ENCODE measurements at places on chromosomes 1 and 21.

- DNase-seq, result no peak
These were observed 199.0 kb downstream of the LBR start for GRCh38 chr1:225228871-225229303.

DNA sequence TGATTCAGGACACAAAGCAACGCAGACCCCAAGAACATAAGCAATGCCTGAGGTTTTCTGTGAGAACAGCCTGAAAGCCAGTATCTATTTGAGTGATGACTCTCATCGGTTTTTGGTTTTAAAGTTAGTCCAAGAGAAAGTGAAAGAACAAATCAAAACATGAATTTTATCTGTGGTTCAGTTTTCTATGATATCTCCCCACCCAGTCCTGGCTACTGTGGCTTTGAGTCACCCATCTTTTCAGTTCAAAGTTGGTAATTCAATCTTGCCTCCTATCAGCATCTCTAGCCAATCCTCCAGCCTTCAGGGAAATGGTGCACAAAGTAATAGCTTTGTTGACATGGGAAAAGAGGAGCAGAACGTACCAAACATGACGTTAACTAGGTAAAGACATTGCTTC is 40.5 kb upstream of the KRTAP19-8 start:
- no peak for DNase-seq

DNA sequence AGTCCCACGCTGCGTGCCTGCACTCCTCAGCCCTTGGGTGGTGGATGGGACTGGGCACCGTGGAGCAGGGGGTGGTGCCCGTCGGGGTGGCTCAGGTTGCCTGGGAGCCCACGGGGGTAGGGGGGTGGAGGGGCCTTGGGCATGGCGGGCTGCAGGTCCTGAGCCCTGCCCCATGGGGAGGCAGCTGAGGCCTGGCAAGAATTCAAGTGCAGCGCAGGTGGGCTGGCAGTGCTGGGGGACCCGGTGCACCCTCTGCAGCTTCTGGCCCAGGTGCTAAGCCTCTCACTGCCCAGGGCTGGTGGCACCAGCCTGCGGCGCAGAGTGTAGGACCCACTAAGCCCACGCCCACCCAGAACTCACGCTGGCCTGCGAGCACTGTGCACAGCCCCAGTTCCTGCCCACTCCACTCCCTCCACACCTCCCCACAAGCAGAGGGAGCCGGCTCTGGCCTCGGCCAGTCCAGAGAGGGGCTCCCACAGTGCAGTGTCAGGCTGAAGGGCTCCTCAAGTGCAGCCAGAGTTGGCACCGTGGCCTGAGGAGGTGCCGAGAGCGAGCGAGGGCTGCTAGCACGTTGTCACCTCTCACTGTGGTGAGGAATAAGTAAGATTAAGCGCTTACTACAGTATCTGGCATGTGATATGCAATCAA is 12.8 kb downstream of the TNNI3K start:
- DNase-seq, result peak; percentile 25

- DNase-seq, result peak; percentile 41
These were observed 41.9 kb downstream of the TRIM11 start for GRCh38 chr1:228364706-228365213.

GRCh38 chr1:42949312-42950115 is 9.2 kb downstream of the SLC2A1 start:
- no peak for DNase-seq

DNA sequence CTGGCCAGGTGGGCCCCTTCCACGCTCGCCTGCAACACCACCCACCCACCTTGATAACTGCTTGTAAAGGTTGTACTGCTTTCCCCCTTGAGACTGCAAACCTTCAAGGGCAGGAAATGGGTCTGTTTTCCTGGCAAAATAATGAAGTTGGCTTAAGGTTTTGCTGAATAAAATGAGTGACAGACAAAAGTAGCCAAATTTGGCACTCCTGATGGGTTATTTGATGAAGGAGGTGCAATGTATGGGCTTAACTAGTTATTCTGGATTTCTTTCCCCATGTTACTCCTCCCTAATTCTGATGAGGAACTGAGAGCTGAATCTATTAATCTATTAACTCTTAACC is 14.6 kb upstream of the HLCS start:
- DNase-seq, result no peak

GRCh38 chr1:113042285-113043143 is 30.5 kb upstream of the LRIG2 start:
- DNase-seq, result peak; percentile 77

DNA sequence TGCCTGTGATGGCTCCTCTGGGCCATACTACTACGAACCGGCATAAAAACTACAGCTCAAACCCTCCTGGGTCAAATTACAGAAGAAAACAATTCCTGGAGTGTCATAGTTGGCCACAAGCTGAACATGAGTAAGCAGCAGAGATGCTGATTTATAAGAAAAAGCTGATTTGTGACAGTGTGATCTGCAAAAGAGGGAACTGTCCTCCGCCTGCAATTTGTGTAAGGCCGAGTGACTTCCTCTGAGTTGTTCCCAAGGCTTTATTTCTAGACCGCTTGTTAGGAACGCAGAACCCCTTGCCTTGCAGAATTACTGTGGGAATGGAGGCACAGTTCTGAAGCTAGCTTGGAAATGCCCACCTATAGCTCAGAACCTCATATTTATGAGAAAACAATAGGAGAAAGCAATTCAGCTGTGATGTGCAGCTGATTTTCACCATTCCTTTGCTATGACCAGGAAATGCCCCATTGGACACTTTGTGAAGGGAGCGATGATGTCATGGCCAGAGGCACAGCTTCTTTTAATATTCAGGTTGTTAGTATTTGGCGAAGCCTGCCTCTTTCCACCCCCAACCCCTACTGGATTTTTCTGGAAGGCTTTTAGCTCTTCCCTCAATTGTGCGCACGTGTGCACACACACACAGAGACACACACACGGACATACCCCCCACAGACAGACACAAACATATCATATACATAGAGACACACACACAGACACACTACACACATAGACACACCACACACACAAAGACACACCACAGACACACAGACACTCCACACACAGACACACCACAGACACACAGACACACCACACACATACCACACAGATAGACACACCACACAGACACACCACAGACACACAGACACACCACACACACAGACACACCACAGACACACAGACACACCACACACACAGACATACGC is 47.6 kb downstream of the IER5 start:
- DNase-seq, result no peak

GRCh38 chr1:32933742-32934322 is 30.8 kb downstream of the RNF19B start:
- no peak for DNase-seq

DNA sequence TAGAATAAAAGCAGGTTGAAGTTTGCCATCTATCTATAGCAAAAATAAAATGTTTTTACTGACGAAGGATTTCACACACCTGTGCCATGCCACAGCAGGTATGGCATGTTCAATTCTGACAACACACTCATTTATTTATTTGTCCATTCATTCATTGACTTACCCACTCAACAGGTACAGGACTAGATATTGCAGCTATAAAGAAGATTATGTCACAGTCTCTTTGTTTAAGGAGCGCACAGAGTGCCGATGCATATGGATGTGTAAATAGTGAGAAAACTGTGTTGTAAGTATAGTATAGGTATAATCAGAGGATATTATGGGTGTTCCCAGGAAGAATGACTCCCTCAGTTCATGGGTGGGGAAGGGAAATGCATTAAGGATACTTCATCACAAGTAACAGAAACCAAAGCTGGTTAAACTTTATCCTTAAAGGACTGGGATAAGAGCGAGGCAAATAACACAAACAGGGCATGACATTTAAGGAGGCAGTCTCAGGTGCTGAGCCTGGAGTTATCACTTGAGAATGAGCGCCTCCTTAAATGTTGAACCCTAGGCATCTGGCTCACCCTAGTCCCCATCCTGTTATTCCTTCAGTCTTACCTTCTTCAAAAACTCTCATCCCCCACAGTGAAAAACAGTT is 7.9 kb upstream of the ZRANB2 start:
- DNase-seq, result no peak

DNA sequence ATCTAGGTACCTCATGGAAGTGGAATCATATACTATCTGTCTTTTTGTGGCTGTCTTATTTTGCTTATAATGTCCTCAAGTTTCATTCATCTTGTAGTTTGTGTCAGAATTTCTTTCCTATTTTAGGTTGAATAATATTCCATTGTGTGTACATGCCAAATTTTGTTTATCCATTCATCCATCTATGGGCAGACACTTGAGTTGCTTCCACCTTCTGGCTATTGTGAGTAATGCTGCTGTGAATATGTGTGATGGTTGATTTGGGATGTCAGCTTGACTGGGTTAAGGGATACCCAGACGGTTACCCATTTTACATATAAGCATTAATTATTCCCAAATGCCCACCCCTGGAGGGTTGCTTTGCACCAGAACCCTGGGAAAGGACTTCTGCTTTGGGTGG is 477.5 kb downstream of the PTPRU start:
- DNase-seq, result no peak

DNA sequence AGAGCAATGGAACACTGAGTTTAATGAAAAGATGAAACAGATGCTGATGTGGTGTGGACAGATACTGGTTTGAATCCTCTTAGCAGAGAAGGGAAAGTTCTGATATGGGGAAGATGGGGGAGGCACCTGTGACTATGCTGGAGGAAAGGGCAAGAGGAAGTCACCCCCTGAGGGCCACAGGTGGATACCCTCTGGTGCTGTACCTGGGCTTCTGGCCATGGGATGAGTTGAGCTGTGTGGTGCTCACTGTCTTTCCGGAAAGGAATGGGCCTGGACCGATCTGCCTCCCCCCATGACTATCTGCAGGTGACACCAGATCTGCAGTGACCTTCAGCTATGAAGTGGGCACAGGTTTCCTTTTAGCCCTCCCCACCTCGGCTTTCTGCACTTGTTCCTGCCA is 52.4 kb downstream of the IER5 start:
- DNase-seq, result no peak

DNA sequence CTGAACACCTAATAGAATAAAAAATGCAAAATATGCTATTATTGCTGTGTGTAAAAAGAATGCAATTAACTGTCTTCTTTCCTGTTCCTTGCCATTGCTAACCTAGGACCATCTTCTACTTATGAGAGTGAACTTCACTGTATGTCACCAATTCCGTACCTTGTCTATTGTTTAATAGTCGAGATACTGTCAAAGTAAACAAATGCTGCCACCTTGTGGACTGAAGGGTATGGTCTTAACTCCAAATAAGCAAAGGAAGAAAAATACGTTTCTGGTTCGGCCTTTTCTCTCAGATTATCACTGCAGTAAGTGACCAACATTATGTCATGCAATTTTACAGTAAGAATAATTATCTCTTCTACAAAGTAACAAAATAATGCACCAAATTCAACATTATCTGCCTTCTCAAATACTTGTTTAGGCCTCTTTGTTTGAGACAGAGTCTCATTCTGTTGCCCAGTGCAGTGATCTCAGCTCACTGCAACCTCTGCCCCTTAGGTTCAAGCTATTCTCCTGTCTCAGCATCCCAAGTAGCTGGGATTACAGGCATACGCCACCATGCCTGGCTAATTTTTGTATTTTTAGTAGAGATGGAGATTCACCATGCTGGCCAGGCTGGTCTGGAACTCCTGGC is 133.4 kb downstream of the COP1 start:
- DNase-seq, result no peak

- DNase-seq, result no peak
These were observed 29.4 kb downstream of the COA7 start for GRCh38 chr1:52668711-52669110.

GRCh38 chr1:17661546-17662157 is 93.5 kb upstream of the ACTL8 start:
- DNase-seq, result peak; percentile 65

- DNase-seq, result no peak
These were observed 86.7 kb downstream of the FMN2 start for GRCh38 chr1:240178366-240178765.

DNA sequence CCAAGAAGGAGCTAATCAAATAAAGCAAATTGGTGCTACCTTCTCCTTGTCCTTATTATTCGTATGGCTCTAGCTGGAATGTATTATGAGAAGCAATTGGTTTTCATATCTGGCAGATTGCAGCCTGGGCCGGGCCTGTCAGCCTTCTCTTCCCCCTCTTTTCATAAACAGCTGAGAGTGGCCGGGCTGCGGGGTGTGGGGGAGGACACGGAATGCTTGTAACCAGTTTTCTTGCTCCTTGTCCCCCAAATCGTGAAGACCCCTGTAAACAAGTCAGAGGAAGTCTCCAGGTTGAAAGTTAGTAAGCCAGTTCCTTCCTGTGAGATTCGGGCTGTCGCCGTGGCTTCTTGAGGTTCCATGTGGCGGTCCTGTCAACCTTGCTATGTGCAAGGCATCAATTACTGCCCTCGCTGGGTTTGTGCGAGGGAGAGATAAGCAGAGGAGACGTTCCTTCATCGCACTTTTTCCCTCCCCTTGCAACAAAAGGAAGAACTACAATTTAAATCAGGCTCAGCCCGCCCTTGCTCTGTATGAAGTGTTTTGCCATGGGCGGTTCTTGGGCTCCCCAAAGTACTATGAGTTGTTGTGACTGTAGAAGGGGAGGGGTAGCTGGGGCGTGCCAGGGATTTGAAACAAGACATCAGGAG is 450.7 kb downstream of the CAMTA1 start:
- DNase-seq, result no peak

- no peak for DNase-seq
These were observed 189.0 kb upstream of the RUNX1 start for GRCh38 chr21:35238119-35238518.

- DNase-seq, result no peak
These were observed 73.1 kb downstream of the TNFSF4 start for GRCh38 chr1:173134029-173134428.

DNA sequence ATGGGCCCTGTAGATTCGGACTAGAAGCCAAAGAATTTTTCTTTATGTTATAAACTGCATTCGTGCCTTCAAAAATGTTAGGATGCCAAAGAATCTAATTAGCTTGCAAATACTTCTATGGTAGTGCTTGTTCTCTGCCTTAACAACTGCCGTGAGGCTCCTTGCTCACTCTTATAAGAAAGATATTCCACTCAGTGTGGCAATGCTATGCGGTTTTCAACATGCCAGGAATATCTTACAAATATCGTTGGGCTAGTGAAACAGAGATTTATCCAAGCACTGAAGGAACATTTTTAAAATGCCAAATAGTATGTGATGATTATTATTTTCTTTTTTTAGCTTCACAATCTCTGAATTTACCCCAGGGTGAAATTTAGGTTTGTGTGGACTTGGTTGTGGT is 198.2 kb downstream of the GREM2 start:
- no peak for DNase-seq

- DNase-seq, result no peak
These were observed 885.3 kb downstream of the TTLL7 start for GRCh38 chr1:83113652-83114051.

GRCh38 chr1:151513626-151514121 is 2.5 kb downstream of the CGN start:
- peak; percentile 73 for DNase-seq

- DNase-seq, result no peak
These were observed 126.8 kb upstream of the ZNF644 start for GRCh38 chr1:91148641-91149069.

- DNase-seq, result no peak
These were observed 7.4 kb downstream of the ERRFI1 start for GRCh38 chr1:8018492-8019228.

DNA sequence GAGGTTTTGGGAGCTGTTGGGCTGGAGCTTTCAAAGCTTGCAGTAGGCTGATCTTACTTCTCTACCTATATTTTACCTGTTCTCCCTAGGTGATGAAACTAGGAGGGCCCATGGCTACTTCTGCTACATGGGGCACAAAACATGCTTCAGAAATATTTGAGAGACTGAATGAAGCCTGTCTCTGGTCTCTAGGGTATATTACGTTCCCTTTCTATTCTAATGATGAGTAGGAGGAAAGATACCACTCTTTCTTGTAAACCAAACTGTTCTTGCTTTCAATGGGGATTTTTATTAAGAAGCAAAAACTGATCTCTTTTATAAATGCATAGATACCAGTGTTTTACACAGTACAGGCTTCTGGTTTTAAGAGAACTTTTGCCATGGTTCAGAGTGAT is 103.1 kb downstream of the GALNT2 start:
- no peak for DNase-seq

GRCh38 chr1:66374561-66375111 is 159.3 kb upstream of the SGIP1 start:
- DNase-seq, result no peak

Data from lower lobe of right lung (tissue), 2 donors.